COLO829 (cell line): ENCODE measurements at places on chromosomes 5 and 9.

DNA sequence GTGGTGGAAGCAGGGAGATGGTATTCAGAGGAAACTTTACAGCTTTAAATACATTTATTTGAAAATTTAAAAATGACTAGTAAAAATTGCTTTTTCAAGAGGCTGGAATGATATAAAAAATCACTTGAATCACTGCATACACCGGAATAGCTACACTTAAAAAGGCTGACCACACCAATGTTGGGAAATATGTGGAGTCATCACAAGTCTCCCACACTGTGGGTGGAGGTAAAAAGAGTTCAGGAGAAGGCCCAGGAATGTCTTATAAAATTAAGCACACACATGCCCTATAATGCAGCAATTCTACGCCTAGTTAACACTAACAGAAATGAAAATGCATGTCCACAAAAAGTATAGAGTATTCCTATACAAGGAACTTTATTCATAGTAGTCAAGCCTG, 198.1 kb downstream of the ROR2 start:
- DNase-seq: no peak

- peak; percentile 92 for DNase-seq
Observed at GRCh38 chr9:133558191-133559126, 24.0 kb downstream of the ADAMTSL2 start.

DNA sequence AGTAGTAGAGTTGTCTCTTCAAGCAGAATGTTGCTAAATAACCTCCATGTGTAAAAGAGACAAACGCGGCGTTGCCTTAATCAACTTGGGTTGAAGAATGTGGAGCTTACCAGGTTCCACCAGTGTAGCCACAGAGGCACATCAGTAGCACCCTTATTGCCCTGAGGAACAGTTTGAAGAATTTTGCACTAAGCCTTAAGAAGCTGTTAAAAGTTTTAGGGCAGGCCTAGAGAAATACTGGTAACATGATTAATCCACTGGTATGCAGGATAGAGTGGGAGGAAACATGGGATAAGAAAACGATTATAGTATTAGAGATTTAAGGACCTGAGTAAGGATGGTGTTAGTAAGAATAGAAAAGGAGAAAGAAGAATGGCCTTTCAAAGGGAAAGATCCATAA, 100.6 kb downstream of the ZCCHC7 start:
- no peak for DNase-seq

GRCh38 chr5:42984307-42984706, 55.8 kb downstream of the ANXA2R start:
- no peak for DNase-seq
